ENCODE measurements at places on chromosomes 11 and 22. TPM values are rescaled to one million over a fixed set of nuclear protein-coding genes. Genes with fewer than 3 reads are reported as not detected.

DNA sequence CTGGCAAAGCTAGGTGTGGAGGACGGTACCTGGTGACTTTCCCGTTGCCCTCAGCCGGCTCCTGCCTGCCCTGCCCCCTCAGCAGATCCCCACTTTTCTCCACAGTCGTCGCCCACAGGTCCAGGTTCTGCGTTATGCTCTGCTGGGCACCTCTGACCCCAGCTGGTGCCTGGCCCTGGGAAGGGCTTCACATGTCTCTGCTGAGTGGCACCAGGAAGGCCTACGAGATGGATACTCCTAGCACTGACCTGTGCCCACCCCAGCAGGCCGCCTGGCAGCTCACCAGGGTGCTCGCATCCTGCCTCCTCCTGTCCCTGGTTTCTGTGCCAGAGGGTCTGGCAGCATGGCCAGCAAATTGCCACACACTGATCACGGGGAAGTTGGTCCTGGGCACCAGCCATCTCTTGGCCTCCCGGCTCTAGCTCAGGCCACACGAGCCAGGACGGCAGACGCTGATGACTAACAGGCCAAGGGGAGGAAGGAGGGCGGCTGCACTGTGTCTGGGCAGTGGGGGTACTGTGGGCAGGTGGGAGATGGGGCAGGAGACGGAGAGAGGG is 13.8 kb downstream of the CARS1 start:
- no peak for DNase-seq

DNA sequence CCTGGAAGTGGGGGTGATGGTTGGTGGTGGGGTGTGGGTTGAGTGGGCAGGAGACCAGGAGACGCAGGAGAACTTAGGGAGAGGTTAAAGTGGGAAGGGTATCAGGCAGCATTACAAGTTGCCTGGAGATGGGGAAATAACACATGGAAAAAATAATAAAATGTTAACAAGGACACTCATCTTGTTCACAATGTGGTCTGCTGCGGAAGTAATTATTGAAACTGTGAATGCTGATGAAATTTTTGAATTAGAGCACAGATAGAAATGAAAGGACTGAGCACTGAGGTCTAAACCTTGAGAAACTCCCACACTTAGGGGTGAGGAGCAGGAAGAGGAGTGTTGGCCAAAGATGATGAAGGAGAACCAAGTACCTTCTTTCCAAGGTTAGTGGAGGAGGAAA is 346.0 kb upstream of the PLET1 start:
- DNase-seq: no peak

GRCh38 chr22:25692397-25693267 is 49.4 kb upstream of the MYO18B start:
- no peak for DNase-seq

- no peak for DNase-seq
Measured at GRCh38 chr11:72871119-72871518, 56.9 kb downstream of the ATG16L2 start.

- peak; percentile 63 for DNase-seq
Measured at GRCh38 chr11:133134314-133135173, 397.8 kb downstream of the OPCML start.

The ACTN3 gene
- not detected for total RNA-seq

- DNase-seq: peak; percentile 47
Measured at GRCh38 chr11:63745304-63746170, 23.0 kb downstream of the ZFTA start.

The RAB36 gene
- total RNA-seq: 0.29 TPM
